ENCODE measurements at places on chromosomes 1 and 21. TPM values are rescaled to one million over a fixed set of nuclear protein-coding genes. Genes with fewer than 3 reads are reported as not detected.

Gene ARHGEF19
- polyA plus RNA-seq = 17.1 TPM

Gene SLC22A15
- 2.7 TPM for polyA plus RNA-seq

Gene CD1B
- polyA plus RNA-seq = not detected

Gene PPT1
- 90.5 TPM for polyA plus RNA-seq

Gene RNF186
- not detected for polyA plus RNA-seq

Gene ZSWIM5
- polyA plus RNA-seq = not detected

Gene TRAF5
- polyA plus RNA-seq = 6.7 TPM

Gene BEST4
- not detected for polyA plus RNA-seq

Gene CD53
- 112 TPM for polyA plus RNA-seq

Gene DISC1
- polyA plus RNA-seq = not detected

Gene LCE1E
- not detected for polyA plus RNA-seq

Gene VTCN1
- not detected for polyA plus RNA-seq

Gene CD84
- polyA plus RNA-seq = 1.8 TPM

Gene S100A4
- 11.3 TPM for polyA plus RNA-seq

Measured in K562 (cell line).